ENCODE measurements at places on chromosomes 3 and 15.

GRCh38 chr3:33833408-33834095, 35.1 kb downstream of the PDCD6IP start:
- DNase-seq = no peak

DNA sequence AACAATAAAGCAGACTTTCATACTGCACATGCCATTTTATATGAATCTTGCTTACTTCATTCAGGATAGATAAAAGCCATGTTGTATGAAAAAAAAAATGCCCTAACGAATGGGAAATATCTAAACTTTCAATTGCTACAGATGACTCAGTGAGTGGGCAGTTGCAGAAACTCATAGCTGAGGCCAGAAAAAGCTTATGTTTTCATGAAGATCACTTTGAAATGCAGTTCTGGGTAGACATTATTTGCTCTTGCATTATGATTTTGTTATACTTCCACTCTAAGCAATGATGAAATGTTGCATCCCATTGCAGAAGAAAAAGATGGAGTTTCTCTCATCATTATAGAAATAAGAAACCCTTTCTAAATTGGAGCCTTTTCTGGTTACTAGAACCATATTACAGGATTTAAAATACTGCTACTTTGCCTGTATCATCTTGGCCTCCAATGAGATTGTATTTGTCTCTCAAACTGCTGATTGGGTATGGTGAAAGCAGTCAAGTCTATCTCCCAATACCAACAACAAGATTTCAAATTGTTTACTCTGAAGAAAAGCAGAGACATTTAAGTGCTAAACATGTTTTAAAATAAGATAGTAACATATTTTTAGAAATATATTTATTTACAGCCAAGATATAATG, 17.0 kb downstream of the PEAK1 start:
- DNase-seq = peak; percentile 68

DNA sequence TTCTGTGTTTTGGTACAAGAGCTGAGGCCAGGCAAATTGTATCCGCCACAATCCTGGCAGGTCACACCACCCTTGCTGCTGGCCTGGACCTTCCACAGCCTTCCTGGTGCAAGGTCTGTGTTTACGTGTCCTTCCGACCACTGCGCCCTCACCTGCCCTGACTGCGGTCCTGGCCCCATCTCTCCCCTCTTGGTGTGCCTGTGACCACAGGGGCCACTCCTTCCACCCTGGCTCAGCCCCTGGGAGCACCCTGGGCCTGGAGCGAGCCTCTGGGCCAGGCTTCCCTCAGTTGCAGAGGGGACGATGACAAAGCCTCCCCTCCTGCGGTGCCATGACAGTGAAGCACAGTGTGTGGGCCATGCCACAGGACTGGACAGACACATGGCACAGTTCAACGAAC, 104.5 kb downstream of the PLXNA1 start:
- no peak for DNase-seq

DNA sequence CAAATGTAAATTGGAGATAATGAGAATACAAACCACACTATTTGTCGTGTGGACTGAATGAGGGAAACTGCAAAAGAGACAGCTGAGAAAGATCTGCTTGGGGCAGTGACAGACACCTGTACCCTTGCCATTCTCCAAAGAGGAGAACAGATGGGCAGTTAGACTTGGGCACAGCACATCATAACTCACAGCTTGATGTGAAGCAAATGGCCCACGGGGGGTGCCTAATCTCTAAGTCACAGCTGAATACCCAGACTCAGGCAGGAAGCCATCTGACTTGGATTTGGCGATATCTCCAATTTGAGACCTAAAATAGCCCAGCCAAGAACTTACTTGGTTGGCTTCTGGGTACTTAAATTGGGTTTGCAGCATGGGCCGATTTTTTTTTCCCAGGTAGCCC, 10.0 kb upstream of the SLC6A11 start:
- no peak for DNase-seq

DNA sequence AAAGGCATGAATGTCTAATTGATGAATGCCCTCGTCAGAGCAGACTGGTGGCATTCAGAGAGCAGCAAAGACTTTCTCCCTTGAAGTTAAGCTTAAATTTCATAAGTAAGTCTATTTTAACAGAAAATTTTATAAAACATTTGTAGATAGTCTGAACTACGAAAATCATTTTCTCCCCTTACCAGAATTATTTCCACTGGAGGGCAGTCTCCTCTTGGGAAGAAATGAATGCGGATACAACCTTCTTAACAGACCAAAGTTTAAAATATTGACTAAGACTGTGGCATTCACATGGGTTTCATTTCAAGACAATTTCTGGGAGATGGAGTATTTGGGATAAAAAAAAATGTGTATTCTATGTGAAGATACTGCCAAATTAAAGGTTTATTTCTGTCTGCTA, 669.0 kb downstream of the FHIT start:
- no peak for DNase-seq

- DNase-seq = no peak
Measured at GRCh38 chr3:173028351-173028750, 112.7 kb downstream of the SPATA16 start.

DNA sequence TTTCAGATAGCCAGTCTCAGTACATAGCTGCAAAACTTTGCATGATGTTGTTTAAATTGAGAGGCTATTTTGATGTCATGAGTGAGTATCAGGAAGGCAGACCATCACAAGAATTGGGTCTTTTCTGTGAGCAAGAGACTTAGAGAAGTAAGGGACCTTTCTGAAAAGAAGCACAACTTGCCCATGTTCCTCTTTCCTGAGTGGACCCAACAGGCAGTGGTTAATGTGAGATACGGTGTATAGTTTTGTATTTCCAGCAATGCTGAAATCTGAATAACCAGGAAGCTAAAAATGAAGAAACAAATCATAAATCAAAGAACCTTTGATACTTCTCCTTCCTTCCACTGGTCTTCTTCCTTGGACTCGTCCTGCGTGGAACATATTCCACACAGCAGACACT, 25.1 kb downstream of the MCTP2 start:
- DNase-seq = no peak

Data from EL (cell line).